ENCODE measurements at places on chromosomes 5 and 9. TPM values are rescaled to one million over a fixed set of nuclear protein-coding genes. Genes with fewer than 3 reads are reported as not detected.

GTF2H2C gene
- total RNA-seq: 34.1 TPM

TMOD1 gene
- 1.1 TPM for total RNA-seq

ZNF454 gene
- total RNA-seq: 0.07 TPM

CAMK4 gene
- total RNA-seq: 106 TPM

RNF224 gene
- total RNA-seq: not detected

GCNT1 gene
- total RNA-seq: 7.4 TPM

CD274 gene
- 11.1 TPM for total RNA-seq

CCDC183 gene
- 0.55 TPM for total RNA-seq

ZFP2 gene
- 0.18 TPM for total RNA-seq

VAV2 gene
- 7.3 TPM for total RNA-seq

CHSY3 gene
- not detected for total RNA-seq

CCDC192 gene
- not detected for total RNA-seq

TEX48 gene
- not detected for total RNA-seq

PCDHGA3 gene
- total RNA-seq: 0.23 TPM

OTP gene
- not detected for total RNA-seq

PDE8B gene
- total RNA-seq: 0.43 TPM

ADAMTS12 gene
- not detected for total RNA-seq

PSD2 gene
- not detected for total RNA-seq

SLC45A2 gene
- total RNA-seq: 0.14 TPM
